ENCODE measurements at places on chromosomes 4 and X.

GRCh38 chrX:136745215-136746173, 35.2 kb downstream of the ARHGEF6 start:
- DNase-seq: no peak

- no peak for DNase-seq
Observed at GRCh38 chr4:87975466-87975865, at the start of gene SPP1. SPP1 (plus strand) TSS chr4:87975714; CDS start chr4:87976896, 1,182 bp downstream.

DNA sequence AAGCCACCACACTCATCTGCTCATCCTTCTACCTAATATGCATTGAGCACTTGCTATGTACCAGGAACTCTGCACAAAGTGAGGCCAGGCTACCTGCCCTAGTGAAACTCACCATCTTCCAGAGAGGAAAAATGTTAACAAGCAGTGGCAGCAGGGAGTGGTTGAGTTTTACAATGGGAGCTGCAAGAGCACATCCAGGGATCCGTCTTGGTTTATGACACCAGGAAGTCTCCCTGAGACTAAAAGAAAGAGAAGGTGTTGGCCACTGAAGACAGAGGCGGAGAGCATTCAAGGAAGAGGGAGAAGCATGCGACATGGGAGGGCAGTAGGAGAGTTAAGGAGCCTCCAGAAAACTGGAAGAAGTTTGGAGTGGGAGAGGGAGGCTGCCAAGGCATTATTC, 178.1 kb upstream of the CPEB2 start:
- DNase-seq: no peak

DNA sequence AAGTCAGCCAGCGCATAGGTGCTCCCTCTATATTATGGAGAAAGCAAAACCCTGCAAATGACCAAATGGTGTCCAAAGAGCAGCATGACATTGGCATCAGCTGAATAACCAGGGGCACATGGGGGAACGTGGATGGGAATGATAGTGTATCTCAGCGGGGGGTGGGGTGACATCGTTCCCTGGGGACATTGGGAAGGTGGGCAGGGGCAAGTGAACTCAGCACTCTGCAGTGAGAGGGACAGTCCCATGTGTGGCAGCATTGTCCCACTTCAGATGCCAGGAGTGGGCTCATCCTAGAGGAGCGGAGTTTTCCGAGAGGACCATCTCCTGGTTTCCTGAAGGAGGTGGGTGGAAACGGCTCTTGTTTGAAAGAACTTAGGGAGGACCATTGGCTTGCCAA, 64.8 kb downstream of the NELFA start:
- DNase-seq: no peak

GRCh38 chr4:127469959-127470809, 162.6 kb upstream of the INTU start:
- DNase-seq: no peak

GRCh38 chr4:139773560-139774318, 108.1 kb downstream of the MGST2 start:
- no peak for DNase-seq

DNA sequence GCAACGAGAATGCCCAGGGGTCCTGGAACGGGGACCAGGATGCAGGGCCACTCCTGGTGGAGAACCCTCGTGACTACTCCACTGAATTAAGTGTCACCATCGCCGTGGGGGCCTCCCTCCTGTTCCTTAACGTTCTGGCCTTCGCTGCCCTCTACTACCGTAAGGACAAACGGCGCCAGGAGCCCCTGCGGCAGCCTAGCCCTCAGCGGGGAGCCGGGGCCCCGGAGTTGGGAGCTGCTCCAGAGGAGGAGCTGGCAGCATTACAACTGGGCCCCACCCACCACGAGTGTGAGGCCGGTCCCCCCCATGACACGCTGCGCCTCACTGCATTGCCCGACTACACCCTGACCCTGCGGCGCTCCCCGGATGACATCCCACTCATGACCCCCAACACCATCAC, 24.9 kb downstream of the NLGN3 start:
- DNase-seq: no peak

- no peak for DNase-seq
Observed at GRCh38 chrX:118795528-118796280, 27.9 kb upstream of the ZCCHC12 start.

DNA sequence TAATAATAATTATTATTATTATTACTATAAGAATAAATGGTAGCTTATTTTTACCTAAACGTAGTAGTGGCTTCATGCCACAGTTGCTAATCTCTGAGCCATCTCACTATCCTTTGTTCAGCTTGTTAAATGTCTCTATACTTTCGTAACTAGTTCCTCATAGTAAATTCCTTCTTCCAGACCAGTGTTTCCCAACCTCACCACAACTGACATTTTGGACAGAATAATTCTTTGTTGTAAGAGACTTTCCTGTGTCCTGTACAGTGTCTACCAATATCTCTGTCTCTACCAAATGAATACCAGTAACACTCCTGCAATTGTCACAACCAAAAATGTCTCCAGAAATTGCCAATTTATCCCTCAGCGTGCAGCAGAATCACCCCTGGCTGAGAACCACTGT, 1040.9 kb downstream of the DMD start:
- no peak for DNase-seq

- DNase-seq: no peak
Observed at GRCh38 chrX:119190091-119190681, 45.9 kb upstream of the PGRMC1 start.

DNA sequence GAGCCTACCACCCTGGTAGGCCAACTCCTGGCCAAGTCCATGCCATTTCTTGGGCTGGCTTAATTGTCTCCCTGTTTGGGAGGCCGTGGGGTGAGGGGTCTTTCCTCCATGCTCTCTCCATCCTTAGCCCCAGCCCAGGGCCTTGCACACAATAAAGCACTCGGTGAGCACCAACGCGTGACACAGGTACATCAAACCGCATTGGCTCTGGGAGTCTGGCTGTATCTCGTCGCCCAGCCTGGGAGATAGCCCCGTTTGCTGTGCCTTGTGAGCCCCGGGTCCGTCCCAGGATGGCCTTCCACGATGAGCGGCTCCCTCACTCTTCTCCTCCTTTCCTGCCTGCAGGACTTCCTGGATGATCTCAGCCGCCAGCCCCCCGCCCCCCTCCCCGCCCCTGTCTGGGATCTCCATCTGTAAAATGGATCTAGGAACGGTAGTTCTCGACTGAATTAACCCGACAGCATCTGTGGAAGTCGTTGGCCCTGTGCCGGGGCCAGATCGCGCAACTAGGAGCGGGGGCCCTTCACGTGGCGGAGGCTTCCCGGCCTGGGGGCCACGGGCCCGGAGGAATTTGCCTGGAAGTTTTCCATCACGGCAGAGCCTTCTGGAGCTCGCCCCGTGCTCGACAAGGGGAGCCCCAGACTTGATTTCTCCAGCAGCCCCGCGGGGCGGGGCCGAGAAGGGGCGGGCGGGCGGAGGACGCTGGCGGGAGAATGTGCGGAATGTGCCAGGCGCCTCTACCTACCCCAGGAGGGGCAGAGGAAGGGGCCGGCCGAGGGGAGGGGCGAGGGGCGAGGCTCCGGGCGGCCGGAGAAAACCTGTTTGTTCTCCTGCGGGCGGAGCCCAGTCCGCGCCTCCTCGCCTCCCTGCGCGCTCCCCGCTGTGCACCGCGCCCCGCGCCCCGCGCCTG, at the start of gene ZNF185:
Gene ZNF185 (plus strand): TSS at position 846 of the 910 bp plus-strand sequence. CDS start 16,423 bp downstream, outside the sequence.
- DNase-seq: no peak

Measured in AG09319 (cell line).